ENCODE measurements at places on chromosomes 5 and 9.

- no peak for DNase-seq
These were observed 43.7 kb downstream of the LURAP1L start for GRCh38 chr9:12818431-12819000.

GRCh38 chr5:69029292-69029691 lies 64.5 kb upstream of the SLC30A5 start:
- DNase-seq = no peak

DNA sequence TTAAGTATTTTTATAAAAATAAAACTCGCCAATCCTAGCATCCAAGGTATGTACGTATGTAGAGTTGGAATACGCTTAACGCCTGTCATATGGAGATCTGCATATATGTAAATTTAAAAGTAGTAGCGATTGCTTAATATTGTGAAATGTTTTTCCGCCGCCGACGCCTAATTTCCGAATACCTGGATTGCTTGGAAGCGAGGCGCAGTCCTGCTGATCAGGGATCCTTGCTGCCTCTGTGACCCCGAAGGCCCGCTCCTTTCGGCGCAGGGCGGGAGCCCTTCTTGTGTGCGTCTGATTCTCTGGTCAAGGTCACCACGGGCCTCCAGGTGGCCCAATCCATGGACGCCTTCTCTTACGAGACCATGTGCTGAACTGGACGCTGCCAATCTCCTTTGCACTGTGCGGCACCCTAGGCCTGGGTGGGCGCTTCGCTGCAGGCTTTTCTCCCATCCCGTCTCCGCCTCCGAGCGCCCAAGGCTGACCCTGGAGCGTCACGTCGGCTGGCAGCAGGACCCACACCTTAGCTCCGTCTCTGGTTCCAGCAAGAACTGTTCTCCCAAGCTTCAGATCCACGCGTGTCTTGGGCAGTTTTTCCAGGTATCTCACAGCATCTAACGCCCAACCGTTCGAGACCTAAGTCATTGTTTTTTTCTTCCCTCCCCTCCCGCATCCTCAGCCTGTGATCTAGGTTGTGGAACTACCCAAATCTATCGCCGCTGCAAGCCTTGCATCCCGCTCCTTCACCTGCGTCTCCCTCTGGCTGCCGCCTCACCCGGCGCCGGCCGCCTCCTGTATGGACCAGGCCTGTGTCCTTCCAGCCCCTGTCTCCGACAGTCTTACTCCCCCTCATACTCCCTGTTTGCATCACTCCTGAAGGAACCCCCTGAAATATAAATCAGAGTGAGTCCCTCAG lies 3.6 kb upstream of the TRIM41 start:
- DNase-seq = no peak

DNA sequence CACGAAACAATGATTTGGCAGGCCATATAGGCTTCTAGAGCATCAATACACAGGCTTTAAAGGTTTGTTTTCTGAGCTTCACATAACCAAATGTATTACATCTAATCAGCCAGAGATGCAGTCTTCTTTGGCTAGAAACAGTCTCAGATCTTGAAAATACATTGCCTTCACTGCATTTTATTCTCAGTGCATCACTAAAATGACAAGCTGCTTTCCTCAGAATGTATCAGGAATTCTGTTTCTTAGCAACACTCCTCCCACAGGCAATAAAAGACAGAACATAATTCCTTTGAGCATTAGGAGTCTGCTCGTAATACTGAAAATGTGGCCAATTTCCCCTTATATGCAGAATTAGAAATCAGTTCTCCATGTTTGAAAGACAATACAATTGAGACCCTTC lies 36.9 kb downstream of the FEM1C start:
- DNase-seq = no peak

GRCh38 chr5:42858687-42859086 lies 47.0 kb upstream of the SELENOP start:
- DNase-seq = no peak

DNA sequence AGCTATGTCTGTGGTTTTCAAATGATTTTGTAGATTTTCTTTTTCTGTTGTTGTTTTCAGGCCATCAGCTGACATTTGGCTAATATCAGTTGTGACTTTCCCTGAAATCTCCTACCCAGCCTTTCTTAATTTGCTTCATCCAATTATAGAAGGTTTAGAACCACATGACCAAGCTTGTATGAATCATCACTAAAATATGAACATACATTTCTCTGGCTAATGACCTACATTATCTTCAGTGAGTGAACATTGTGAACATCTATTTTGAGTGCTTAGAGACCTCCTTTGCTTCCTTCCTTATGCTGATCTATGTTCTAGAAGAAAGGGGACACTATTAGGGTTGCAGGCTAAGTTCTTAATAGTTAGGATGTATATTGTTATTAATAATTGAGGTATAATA lies 532.5 kb downstream of the RAB3C start:
- DNase-seq = no peak

GRCh38 chr5:150626853-150627276 lies 13.6 kb upstream of the SYNPO start:
- no peak for DNase-seq

- no peak for DNase-seq
These were observed 13.0 kb downstream of the CCNH start for GRCh38 chr5:87399720-87400119.

- DNase-seq = no peak
These were observed 4.1 kb downstream of the LMX1B start for GRCh38 chr9:126617823-126618165.

GRCh38 chr9:132037458-132037857 lies 42.2 kb downstream of the MED27 start:
- DNase-seq = no peak

- no peak for DNase-seq
These were observed 279.7 kb upstream of the MSX2 start for GRCh38 chr5:174444479-174445188.

GRCh38 chr9:26163931-26164330 lies 485.7 kb upstream of the TUSC1 start:
- no peak for DNase-seq

DNA sequence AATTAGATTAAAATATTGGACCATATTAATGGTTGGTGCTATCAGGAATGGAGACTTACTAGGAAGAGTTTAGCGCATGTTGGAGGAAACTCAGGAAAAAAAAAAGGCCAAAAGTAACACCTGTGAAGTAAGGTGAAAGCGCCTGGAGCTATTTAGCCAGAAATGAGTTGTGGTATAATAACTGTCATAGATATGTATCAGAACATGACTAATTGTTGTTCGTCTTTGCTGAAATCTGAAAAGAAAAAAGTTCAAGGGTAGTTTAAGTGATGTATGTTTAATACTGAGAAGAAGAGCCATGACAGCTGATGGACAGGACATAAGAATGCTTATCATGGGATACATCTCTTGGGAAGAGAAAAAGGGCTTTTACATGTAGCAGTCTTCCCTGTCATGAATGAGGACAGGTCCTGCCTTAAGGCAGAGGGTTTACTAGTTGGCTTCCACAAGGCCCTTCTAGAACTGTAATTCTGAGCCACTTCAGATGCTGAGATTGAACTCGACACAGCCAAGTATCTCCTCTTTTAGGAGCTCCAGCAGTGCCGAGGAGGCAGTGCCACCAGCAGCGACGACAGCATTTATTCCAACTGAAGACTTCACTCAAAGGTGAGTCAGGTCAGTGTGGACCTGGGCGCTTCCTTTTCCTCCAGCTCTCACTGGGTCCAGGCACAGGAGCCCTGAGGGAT lies 940 bp upstream of the CAMK4 start:
- DNase-seq = no peak

Data from stimulated activated CD4-positive, alpha-beta T cell treated with anti-CD3 and anti-CD28 coated beads, Interleukin-15, amount 100 ng/mL, for 1 hour (primary cell).